ENCODE measurements at places on chromosomes 7 and 10.

GRCh38 chr10:11093771-11094736, 76.4 kb downstream of the CELF2 start:
- DNase-seq = no peak

DNA sequence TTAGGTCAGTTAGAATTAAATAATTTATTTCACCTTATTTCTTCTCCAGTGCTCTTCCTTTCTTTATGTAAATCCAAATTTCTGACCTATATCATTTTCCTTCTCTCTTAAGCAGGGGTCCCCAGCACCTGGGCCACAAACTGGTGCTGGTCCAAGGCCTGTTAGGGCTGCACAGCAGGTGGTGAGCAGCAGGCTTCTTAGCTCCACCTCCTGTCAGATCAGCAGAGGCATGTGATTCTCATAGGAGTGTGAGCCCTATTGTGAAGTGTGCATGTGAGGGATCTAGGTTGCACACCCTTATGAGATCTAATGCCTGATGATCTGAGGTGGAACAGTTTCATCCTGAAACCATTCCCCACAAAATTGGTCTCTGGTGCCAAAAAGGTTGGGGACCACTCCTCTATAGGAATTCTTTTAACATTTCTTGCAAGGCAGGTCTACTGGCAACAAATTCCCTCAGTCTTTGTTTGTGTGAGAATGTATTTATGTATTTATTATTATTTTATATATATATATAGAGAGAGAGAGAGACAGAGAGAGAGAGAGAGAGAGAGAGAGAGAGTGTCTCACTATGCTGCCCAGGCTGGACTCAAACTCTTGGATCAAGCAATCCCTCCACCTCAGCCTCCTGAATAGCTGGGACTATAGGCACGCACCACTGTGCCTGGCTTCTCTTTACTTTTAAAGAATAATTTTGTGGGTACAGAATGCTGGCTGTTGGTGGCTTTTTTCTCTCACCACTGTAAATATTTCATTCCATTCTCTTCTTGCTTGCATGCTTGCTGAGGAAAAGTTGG, 4.3 kb upstream of the ABCC2 start:
- DNase-seq = no peak

DNA sequence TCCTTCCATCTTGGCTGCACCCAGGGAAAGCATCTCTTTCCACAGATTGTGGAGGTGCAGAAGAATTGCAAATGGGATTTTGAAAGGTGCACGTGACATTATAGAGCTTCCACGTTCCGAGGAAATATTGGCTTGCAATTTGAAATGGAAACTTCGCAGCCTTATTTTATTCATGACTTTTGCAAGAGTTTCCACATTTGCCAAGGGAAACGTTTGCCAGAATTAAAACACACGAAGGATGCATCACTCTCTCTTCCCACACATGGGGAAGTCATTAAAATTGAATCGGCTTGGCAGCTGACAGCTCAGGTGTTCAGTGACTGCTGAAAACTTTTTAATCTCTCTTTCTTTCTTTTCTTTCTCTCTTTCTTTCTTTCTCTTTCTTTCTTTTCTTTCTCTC, 475.4 kb upstream of the IGFBP3 start:
- DNase-seq = no peak

GRCh38 chr7:5283421-5284303, 919 bp downstream of the SLC29A4 start:
- DNase-seq = no peak

- DNase-seq = no peak
Observed at GRCh38 chr10:24950439-24950838, 2.0 kb downstream of the PRTFDC1 start.

DNA sequence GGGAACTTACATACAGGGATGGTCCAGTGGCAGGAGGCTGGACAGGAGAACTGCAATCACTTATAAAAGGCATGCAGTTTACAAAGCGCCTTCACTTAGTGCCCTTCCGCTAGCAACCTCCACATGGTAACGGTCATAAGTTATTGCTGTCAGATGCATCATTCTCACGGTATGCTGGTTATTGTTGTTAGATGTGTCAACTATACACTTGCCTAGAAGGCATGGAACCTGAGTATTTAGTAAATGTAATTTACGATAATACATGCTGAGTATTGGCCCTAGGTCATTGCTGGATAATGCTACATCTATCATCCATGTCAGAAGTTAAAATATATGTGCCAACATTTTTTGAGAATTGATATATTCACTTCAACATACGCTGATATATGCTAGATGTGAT, 155.1 kb upstream of the MBL2 start:
- DNase-seq = no peak

DNA sequence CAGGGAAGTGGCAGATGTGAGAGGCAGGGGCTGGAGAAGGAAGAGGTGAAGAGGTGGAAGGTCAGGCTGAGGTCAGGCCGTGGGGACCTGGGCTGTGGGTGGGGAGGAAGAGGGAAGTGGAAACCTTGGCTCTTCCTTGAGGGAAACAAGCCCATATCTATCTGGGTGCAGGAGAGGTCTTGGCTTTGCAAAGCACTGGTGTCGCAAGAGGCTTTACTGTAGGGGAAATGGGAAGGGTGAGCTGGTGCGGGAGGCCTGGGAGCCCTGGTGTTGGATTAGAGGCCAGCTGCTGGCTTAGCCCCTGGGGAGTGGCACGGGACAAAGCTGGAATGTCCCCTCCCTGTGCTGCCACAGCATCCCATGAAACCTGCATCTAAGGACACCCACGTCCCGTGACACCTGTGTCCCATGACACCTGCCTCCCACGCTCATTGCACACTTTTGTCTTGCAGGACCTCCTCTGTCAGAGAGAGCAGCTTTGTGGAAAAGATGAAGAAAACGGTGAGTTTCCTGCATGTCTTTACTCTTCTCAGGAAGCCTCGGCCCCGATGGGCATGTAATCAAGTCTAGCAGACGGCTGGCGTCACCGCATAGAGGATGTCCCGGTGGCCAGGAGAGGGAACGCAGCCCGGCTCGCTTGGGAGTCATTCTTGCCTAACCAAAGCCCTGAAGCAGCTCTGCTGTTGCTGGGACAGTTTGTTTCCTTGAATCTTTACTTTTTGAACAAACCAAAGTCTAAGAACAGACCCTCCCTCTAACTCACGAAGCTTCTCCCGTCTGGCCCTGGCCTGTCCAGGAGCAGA, 22.2 kb downstream of the TMEM120A start:
- DNase-seq = no peak

GRCh38 chr10:132100556-132101349, 35.0 kb downstream of the JAKMIP3 start:
- no peak for DNase-seq

- no peak for DNase-seq
Observed at GRCh38 chr10:88117869-88118632, 254.6 kb downstream of the PTEN start.

GRCh38 chr10:69636626-69637605, 6.9 kb downstream of the FAM241B start:
- DNase-seq = no peak

GRCh38 chr10:113302062-113302461, 250.8 kb upstream of the HABP2 start:
- DNase-seq = no peak

DNA sequence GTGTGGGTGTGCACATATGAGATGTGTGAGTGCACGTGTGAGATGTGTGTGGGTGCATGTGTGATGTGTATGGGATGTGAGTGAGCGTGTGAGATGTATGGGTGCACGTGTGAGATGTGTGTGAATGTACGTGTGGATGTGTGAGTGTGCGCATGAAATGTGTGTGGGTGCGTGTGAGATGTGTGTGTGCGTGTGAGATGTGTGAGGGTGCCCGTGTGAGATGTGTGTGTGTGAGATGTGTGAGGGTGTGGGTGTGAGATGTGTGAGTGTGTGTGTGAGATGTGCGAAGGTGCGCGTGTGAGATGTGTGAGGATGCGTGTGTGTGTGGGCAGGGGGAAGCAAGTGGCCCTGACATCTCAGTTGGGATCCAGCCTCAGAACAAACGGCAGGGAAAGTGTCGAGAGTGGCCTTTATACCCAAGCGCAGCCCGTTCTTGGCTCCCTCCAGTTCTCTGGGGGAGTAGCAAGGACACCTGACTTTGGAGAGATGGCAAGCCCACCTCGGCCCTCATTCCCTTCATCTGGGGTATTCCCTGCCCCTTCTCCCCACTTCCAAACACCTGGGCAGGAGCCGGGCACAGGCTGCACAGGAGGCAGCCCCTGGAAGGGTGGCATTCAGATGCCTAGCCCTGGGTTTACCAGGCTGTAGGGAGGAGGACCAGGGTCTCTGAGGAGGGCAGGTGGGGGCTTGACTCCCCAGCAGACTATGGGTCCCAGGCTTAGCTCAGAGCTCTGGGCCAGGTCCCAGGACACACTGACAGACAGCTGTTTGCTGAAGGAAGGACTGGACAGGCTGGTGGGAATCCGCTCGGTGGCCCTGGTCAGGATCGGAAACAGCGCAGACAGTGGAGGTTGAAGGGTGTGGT, 31.6 kb downstream of the PPIF start:
- DNase-seq = no peak

DNA sequence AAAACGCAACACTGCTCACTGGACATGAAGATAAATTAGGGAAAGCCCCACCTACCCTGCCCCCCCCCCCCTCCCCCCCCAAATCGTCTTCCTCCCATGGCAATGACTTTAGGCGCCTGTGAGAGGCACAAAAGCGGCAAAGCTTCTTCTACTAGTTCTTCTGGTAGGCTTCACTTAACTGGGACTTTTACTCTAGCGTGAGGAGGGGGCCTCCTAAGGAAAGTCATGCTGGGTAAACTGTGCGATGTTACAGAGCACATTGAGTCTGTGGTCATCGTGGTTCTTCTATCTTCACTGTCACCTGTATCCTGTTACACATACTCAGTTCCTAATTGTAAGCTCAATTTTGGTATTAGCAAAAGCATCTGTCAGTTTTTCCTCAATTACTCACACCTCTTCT, 25.1 kb downstream of the HSPB1 start:
- no peak for DNase-seq

- no peak for DNase-seq
Observed at GRCh38 chr10:100967332-100967731, 2.0 kb upstream of the SEMA4G start.

- no peak for DNase-seq
Observed at GRCh38 chr10:73113551-73113950, 3.3 kb downstream of the NUDT13 start.

DNA sequence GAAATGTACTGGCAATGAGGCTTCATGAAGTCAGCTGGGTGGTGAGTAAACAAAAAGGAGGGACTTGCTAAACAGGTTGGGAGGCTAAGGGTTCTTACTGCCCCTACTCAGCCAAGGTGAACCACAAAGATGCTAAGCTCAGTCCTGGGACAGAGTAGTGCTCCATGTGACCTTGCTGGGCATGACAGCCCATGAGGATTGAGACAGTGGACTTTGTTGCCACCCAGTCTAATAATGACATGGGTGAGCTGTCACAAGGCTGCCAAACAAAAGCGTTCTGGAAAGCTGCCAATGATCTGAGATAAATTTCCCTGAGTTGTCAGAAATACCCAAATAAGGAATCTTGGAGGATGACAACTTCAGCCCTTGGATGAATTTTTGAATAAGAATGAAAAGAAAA, 75.2 kb downstream of the CLEC2L start:
- DNase-seq = no peak

GRCh38 chr10:53765311-53765710, 992.7 kb upstream of the MBL2 start:
- no peak for DNase-seq

GRCh38 chr10:60093317-60093716, 187.0 kb upstream of the CCDC6 start:
- no peak for DNase-seq

DNA sequence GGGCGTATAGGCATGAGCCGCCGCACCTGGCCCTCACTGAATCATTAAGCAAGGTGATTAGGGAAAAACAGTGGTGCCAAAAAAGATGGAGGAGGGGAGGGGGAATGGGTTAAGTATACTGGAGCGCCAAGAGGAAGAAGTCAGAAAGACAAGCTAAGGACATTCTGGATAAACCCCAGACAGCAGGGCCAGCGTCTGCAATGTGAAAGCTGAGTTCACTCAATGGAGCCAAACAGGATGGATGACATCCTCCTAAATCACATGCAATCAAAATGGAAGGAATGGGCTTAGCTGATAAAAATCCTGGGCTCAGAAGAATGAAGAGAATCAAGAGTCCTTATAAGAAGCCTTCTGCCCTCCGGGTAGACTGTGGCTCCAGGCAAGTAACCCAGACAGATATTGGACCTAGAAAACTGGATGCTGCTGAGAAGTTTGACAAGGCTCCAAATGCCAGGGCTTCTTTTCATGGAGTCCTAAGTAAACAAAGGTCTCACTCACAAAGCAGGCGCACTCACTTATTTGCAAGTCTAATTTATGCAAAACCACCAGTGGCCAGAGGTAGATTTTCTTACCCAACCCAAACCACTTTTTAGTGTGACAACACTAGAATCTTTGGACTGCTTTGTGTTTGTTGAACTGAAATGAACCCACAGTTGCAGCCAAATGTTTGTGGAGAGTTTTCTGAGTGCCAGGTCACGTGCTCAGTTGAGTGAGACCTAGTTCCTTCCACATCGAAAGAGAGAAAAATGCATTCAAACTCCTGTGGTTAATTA, 519.1 kb upstream of the AUTS2 start:
- no peak for DNase-seq

GRCh38 chr7:114405427-114405826, 9.2 kb upstream of the FOXP2 start:
- DNase-seq = no peak

DNA sequence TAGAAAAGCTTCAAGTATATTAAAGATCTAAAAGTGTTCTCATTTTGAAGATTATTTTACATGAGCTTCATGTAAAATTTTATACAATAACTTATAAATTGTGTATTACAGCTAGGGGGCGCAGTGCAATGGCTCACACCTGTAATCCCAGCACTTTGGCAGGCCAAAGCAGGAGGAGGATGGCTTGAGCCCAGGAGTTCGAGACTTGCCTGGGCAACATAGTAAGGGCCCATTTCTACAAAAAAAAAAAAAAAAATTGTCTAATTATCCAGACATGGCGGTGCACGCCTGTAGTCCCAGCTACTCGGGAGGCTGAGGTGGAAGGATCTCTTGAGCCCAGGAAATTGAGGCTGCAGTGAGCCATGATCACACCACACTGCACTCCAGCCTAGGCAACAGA, 16.6 kb downstream of the ACBD5 start:
- no peak for DNase-seq

GRCh38 chr10:124641282-124642087, 102.7 kb downstream of the FAM53B start:
- no peak for DNase-seq

GRCh38 chr10:103758294-103758681, 97.1 kb downstream of the SH3PXD2A start:
- DNase-seq = no peak

DNA sequence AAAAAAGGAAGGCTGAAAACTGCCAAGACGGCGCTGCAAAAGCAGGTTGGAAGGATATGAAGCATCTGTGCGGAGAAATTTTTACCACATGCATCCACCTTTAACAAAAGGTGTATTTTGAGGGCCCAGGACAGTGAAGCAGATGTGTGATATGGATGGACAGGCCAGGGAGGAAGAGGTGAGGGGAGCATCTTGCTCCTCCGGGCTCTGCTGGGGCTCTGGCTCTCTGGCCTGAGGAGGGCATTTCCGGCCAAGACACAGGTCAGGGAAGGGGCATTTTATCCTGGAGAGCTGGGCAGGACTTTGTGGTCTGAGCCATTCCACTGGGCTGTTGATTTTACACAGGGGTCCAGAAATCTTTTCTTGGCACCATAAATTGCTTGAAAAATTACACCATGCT, 175.1 kb downstream of the ZMYND11 start:
- DNase-seq = no peak

GRCh38 chr7:144818511-144818910, 17.3 kb downstream of the TPK1 start:
- DNase-seq = no peak
